ENCODE measurements at places on chromosomes 1 and 21.

- no peak for DNase-seq
Measured at GRCh38 chr1:7623842-7624241, 147.3 kb upstream of the VAMP3 start.

- DNase-seq: no peak
Measured at GRCh38 chr1:240803151-240803550, 191.2 kb upstream of the GREM2 start.

- DNase-seq: no peak
Measured at GRCh38 chr1:8662380-8663072, 154.9 kb downstream of the RERE start.

GRCh38 chr1:45302505-45303150 lies 24.1 kb upstream of the HPDL start:
- DNase-seq: no peak

DNA sequence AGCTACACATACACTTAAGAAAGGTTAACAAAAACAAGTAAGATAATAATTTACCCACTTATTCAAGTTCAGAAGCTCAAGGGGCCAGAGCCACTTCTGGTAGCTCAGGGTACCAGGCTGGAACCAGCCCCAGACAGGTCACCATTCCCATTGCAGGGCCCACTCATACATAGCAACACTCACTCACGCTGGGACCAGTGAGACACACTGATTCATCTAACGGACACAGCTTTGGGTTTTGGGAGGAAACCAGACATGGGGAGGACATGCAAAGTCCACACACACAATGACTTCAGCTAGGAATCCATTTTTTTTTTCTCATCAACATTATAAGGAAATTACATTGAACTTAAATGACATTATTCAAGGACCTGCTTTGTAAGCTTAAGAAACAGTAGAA lies 169.1 kb downstream of the ZC3H11B start:
- DNase-seq: no peak

DNA sequence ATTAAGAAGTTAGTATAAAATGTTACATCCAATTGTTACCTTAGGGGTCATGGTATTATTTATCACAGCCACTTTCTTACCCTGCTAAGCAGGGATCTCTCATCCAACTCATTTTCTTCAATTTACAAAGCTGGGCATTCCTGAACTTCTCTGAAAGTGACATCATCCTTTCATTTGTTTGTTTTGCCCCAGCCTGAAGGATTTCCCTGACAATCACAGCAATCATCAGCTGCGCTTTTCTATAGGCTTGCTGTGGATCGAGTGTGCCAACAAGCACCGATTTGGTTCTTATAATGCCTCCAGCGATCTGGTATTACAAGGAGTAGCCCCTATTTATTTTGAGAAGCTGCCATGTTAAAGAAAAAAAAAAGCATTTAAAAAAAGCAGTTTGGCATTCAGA lies 240.2 kb downstream of the USH2A start:
- no peak for DNase-seq

- DNase-seq: no peak
Measured at GRCh38 chr1:70061231-70061630, 144.1 kb downstream of the LRRC40 start.

DNA sequence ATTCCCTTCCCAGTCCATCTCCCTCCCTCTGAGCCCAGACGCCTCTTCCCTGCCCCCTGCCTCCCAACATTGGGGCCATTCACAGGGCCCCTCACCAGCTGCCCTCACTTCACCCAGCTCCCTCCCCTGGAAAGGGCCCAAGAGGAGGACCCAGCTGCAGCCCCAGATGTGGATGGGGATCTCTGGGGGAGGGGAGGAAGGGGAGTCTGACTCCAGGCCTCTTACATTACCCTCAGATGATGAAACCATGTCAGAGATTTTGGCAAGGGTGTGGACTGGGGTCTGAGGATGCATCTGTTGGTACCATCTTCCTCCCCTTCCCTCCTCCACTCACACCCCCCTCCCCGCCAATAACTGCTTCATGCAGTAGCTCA lies 1.1 kb upstream of the KIF21B start:
- no peak for DNase-seq

GRCh38 chr1:70112838-70113237 lies 92.5 kb downstream of the LRRC40 start:
- no peak for DNase-seq

- no peak for DNase-seq
Measured at GRCh38 chr1:29126198-29126597, 2.5 kb upstream of the TMEM200B start.

DNA sequence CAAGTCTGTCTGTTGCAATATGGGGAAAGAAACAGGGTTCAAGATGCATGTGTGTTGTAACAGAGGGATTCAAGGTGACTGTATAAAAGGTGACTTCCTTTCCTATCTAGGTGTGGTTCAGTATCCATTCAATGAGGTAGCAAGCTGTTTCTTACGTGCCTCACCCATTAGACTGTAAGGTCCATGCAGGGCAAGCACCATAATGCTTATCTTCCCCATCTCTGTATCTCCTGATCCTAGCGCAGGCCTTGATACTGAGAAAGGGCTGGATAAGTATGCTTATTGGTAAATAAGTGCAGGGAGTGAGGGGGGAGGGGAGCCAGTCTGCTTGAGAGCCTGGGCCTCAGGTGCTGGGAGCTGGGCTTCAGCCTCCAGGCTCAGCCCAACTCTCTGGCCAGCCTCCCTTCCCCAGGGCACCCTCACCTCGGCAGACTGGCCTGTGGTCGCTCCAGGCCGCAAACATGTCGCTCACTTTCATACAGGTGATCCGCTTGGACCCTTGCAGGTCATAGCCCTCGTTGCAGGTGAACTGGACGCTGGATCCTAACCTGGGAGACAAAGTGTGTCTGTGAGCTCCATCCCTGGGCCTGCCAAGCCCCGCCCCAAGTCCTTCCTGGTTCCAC lies 44.5 kb upstream of the HMGB4 start:
- DNase-seq: no peak

DNA sequence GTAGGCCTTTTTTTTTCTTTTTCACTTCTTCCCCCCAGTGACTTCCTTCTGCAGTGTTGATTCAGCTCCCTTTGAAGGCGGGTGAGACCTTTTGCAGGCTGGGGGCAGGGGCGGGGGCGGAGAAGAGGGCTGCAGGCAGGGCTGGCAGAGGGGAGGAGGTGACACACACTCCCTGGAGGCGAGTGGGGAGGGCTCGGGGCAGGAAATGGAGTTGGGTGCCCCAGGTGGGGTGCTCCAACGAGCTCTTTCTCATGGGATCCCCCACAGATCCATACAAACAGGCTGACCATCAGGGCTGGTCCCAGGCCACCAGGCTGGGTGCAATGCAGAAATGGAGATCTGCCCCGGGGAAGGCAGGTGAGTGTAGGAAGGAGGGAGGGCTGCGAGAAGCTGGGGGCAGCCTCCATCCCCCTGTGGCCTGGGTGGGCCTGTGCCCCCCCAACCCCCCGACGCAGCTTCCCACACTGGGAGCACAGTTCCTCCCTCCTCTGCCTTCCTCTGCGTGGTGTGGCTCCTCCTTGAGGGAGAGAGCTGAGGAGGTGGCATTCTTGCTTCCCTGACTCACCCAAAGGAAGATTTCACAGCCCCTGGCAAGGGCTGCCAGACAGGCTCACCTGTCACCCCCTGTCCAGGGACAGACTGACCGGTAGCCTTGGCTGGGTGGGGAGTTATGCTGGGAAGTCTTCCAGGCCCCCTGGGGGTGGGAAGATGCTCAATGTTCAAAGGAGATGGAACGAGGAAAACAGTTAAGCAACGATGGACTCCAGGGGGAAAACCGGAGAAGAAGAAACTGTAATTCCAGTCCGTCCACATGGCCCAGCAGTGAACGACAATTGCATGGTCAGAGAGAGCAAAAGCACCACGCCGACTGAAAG lies 7.1 kb upstream of the ITGB2 start:
- peak; percentile 71 for DNase-seq

- DNase-seq: no peak
Measured at GRCh38 chr1:9068981-9069325, 482 bp downstream of the SLC2A5 start.

GRCh38 chr21:41195311-41195710 lies 27.4 kb downstream of the BACE2 start:
- DNase-seq: no peak

DNA sequence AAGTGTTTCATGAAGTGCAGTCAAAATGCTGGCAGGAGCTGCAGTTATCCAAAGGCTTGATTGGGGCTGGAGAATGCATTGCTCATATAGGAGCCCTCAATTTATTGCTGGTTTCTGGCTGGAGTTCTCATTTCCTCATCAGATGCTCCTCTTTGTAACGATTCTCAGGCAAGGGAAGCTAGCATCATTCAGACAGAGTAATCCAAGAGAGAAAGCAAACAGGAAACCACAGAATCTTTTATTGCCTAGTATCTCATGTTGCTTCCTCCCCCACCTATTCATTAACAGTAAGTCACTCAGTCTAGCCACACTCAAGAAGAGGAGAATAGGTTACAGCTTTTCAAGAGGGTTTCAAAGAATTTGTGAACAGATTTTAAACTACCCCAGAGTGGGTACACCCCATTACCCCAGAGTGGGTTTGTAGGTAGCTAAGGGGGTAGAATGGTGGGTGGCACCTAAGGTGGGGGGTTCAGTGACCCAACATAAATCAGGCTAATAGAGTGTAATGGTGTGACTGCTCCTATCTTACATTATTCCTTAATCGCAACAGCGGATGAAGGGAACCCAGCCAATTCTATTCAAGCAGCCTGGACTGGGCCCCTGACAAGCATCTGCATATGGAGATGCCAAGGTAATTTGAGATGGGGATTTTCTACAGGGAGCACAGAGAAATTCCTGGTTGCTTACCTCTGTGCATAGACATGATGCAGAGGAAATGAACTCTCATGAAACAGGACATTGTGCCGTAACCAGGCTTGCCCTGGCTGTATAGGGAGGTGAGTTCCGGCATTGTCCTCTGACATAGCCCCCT lies 67.1 kb downstream of the KCNJ15 start:
- DNase-seq: no peak

GRCh38 chr21:19322360-19322759 lies 918.8 kb upstream of the TMPRSS15 start:
- no peak for DNase-seq

GRCh38 chr1:108046026-108046425 lies 81.0 kb upstream of the VAV3 start:
- no peak for DNase-seq

DNA sequence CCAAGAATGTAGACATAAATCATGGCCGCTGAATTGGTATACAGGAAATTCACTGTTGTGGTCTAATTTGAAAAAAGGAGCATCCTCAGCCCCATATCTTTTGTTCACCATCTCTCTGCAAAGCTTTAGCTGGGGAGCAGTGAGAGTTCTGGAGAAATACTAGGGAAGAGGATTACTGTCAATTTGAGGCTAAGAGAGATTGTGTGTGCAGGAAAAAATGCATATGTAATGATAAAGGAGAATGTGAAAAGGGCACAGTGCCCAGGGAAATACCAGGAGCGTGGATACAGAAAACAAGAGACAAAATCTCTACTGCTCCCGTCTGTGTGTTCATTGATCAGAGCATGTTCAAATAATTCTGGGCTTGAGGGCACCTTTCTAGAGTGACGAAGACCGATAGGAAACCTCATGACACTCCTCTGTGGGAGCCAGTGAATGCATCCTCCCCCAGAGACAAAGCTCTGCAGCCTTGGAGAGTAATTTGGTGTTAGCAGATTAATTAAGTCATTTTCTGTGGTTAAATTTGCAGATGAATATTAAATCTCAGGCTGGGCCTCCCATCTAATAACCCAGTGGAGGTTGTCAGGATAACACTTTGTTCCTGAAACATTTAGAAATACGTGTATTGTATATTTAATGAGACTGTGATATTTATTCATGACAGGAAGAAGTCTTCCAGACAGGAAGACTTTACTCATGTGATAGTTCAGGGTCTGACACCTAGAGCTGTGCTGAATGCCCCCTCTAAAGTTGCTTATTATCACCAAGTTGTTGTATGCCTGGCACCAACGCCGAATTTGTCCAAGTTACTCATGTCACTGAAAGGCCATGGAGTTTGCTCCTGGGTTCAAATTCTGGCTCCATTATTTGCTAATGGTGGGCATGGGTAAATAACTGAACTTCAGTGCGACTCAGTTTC lies 287.3 kb upstream of the SGIP1 start:
- no peak for DNase-seq

- no peak for DNase-seq
Measured at GRCh38 chr21:42653231-42654061, at the start of gene PDE9A. TSS of gene PDE9A (plus strand) at chr21:42653621. CDS start at chr21:42653815, 194 bp downstream.

DNA sequence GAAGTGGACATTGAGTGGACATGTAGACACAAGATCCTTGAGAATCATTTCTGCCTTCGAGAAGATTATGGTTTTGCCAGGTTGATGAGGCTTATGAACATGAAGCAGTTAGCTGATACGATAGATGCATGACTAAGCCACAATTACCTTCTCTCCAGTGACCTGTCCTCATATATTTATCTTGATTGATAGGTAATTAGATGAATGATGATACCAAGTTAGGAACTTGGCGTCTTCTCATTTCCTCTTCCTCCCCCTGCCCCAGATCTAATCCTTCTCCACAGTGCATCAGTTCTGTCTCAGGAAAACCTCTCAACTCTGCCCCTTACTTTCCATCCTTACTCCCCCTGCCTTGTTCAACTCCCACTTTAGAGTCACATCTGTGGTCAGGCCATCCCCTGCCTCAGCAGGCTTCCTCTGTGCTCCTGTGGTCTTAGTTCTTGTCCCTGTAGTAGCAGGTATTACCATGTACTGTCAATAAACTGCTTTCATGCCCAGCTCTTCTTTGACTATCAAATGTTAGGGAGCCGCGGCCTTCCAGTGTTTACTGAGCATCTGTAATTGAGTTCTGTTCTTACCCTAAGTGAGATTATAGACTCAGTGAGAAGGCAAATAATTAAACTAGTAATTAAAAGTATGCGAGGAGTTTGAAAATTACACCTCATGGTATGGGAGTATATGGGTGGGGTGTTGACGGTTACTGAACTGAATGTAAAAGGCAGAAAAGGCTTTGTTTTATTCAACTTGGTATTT lies 5.1 kb downstream of the ST6GALNAC3 start:
- DNase-seq: no peak

DNA sequence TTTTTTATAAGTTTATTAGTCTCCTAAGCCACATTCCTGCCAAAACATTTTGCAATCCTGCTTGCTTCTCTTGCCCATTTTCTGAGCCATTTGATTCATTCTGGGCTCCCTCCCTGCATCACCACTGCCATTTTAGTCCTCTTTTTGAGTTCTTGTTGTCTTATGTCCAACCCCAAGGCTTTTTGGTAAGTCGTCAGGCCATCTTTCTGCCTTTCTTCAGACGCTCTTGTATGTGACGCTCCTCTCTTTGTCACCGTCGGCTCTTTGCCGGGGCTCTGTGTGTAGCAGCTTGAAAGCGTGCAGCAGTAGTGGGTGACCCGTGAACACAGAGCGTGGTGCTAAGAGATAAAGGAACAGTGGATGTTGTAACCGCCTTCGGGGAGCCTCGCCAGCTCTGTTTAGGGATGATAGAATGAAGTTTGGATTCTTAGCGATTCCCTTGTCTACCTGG lies 14.6 kb downstream of the HUNK start:
- no peak for DNase-seq

DNA sequence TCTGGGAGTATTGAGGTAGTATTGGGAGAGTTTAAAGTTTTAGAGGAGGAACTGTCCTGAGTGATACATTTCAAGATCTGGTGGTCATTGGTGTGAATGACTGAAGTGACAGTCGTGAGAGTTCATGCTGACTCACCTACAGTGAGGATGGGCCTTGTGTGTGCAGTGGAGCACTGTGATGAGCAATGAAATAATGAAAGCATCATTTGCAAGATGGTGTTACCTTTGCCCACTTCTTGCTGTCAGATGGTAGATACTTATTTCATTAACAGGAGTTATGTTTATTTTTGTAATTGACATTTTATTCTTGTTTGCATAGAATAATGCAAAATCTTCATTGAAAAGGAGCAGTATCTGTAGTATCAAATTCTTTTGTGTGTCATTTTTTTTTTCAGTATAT lies 29.0 kb downstream of the POU2F1 start:
- DNase-seq: no peak

- no peak for DNase-seq
Measured at GRCh38 chr1:173616859-173617258, 14.0 kb upstream of the SLC9C2 start.

Measured in stimulated activated CD8-positive, alpha-beta memory T cell treated with anti-CD3 and anti-CD28 coated beads, Interleukin-15, amount 100 ng/mL, for 1 hour (primary cell).